ENCODE measurements at places on chromosomes 1 and 21.

- DNase-seq = no peak
Measured at GRCh38 chr1:150320667-150320978, 710 bp upstream of the PRPF3 start.

DNA sequence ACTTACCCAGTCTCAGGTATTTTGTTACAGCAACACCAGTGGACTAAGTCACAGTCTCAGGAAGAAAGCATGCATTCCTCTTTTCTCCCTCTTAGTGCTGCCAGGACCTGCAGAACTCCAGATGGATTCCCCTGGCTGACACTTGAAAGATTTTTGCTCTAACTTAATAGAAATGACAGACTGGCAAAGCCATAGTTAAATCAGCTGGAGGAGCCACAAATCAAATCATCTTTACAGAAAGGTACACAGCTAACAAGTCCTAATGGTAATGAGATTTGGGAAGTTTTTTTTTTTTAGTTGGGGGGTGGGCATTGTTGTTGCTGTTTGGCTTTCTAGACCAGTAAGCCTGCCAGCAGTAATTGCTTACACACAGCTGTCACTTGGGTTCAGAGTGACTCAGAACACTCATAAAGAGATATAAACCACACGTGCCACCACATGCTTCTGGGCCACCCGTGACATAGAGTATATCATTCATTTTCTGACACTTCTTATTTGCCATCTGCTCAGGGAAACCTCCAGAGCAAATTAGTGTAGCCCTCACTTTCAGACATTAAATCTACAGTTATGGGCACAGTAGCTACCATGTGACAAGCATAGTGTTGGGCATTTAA, 72.4 kb downstream of the FH start:
- no peak for DNase-seq

- DNase-seq = no peak
Measured at GRCh38 chr1:222392556-222392955, 155.3 kb downstream of the HHIPL2 start.

DNA sequence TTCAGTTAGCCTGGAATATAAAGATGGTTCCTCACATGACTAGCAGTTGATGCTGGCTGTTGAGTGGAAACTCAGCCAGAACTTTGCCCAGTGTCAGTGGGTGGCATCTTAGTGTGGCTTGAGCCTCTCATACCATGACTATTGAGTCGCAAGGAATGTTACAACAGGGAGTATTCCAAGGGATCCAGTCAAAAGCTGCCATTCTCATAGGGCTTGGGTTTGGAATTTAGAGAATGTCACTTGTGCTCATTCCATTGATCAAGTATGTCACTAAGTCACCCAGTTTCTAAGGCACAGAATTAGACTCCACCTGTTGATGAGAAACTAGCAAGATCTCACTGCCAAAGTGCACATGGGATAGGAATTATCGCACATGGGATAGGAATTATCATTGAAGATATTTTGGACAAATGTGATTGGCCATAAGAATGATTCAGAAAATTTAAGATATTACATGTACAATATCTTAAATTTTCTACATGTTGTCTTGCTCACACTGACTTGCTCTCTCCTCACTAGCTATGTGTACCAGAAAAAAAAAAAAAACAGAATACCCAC, 1290.7 kb upstream of the ADGRL2 start:
- no peak for DNase-seq

DNA sequence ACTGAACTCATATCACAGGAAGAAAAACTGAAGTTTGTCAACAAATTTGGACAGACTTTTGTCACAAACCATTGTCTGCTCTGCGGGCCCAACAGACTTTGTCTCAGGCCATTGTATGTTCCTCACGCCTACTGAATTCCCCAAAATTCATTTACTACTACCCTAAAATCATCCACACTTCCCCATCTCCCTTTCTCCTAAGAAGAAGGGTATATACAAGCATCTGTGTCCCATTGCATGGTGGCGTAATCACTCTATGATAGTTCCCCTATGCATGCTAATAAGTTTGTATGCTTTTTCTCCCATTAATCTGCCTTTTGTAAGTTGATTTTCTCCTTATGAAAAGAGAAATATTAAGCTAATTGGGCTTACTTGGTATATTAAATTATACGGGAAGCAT, 54.9 kb upstream of the ATF3 start:
- no peak for DNase-seq

GRCh38 chr1:24289937-24290595, 29.1 kb upstream of the GRHL3 start:
- DNase-seq = no peak
